ENCODE measurements at places on chromosomes 2 and 18. TPM values are rescaled to one million over a fixed set of nuclear protein-coding genes. Genes with fewer than 3 reads are reported as not detected.

The DCC gene
- total RNA-seq, result not detected

The PLCL1 gene
- 3.4 TPM for total RNA-seq

The CPO gene
- total RNA-seq, result not detected

The CRYBA2 gene
- total RNA-seq, result not detected

The CSRNP3 gene
- total RNA-seq, result not detected

The ALK gene
- total RNA-seq, result not detected

The GREB1L gene
- total RNA-seq, result 0.76 TPM

The BUB1 gene
- total RNA-seq, result 66.4 TPM

The RNF125 gene
- 0.92 TPM for total RNA-seq

The ZSWIM2 gene
- not detected for total RNA-seq

The POTEF gene
- total RNA-seq, result 0.09 TPM

The ABCB11 gene
- total RNA-seq, result 0.44 TPM

The C18orf54 gene
- 21.4 TPM for total RNA-seq

The ATP6V1C2 gene
- not detected for total RNA-seq

The KRTCAP3 gene
- total RNA-seq, result 4.6 TPM

The TUBA3D gene
- not detected for total RNA-seq

The TBR1 gene
- total RNA-seq, result 0.09 TPM

The NBEAL1 gene
- total RNA-seq, result 23.4 TPM

The G6PC2 gene
- total RNA-seq, result not detected

The NEU4 gene
- not detected for total RNA-seq

The GPR39 gene
- 0.20 TPM for total RNA-seq

The COL3A1 gene
- total RNA-seq, result 1.3 TPM

The NXPH2 gene
- not detected for total RNA-seq

The FER1L5 gene
- total RNA-seq, result not detected

The RNF152 gene
- total RNA-seq, result 27.5 TPM

The TDRD15 gene
- not detected for total RNA-seq

The GDF7 gene
- 1.1 TPM for total RNA-seq
